Naive thymus-derived CD4-positive, alpha-beta T cell (primary cell): ENCODE measurements at places on chromosomes 11 and 22.

DNA sequence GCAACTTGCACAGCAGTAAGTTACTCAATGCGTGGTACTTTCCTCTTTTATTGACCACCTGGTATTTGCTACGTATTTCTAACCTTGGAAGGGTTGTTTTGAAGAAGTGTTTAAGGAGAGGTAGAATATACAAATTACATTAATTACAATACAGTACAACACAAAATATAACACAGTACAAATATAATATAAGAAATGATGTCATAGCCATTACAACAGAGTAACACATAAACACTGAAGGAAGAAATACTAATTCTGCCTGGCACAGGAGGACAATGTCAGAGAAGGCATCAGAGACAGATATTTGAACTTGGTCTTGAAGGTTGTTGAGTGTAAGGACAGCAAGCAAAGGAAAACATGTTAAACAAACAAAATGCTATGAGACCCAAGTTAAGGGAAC, 25.6 kb downstream of the PAK1 start:
- DNase-seq, result no peak

- no peak for DNase-seq
Measured at GRCh38 chr22:41768430-41768829, 32.0 kb upstream of the CCDC134 start.

GRCh38 chr22:38865201-38866023, 6.6 kb downstream of the CBX6 start:
- DNase-seq, result no peak

GRCh38 chr11:111718859-111719258, 47.3 kb downstream of the PPP2R1B start:
- no peak for DNase-seq

DNA sequence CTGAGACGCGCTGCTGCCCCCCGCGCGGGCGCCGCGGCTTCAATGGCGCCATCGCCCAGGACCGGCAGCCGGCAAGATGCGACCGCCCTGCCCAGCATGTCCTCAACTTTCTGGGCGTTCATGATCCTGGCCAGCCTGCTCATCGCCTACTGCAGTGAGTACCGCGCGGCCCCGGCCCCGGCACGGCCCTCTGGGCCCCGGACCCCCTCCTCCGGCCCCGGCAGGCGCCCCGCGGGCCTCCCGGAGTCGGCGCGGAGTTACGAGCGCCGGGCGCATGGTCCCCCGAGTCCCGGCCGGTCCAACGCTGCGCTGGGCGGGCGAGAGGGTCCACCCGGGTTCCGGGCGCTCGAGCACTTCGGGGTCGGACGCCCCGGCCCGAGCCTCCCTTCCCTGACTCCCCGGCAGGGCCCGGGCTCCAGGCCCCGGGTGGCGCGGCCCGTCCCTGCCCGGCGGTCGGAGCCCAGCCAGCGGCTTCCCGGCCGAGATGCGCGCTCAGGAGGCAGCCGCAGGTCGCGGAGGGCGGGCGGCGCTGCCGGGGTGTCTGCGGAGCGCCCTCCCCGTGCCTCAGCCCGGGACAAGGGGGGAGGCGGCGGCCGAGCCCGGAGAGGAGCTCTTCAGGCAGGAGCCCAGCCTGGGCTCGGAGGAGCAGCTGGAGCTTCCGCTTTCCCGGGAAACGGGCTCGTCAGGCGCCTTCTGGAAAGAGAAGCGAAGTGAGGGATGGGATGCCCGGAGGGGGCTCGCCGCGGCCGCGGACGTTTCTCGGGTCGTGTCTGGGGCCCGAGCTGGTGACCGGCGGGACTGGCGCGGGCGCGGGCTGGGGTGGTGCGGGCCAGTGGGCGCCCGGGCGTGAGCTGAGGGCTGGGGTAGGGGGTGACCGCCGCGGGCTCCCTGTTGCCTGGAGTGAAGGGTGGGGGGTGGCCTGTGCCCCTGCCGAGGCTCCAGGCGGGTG, 1337.8 kb downstream of the BRD1 start:
- no peak for DNase-seq

GRCh38 chr11:58142761-58143160, 17.4 kb upstream of the OR9I1 start:
- no peak for DNase-seq

DNA sequence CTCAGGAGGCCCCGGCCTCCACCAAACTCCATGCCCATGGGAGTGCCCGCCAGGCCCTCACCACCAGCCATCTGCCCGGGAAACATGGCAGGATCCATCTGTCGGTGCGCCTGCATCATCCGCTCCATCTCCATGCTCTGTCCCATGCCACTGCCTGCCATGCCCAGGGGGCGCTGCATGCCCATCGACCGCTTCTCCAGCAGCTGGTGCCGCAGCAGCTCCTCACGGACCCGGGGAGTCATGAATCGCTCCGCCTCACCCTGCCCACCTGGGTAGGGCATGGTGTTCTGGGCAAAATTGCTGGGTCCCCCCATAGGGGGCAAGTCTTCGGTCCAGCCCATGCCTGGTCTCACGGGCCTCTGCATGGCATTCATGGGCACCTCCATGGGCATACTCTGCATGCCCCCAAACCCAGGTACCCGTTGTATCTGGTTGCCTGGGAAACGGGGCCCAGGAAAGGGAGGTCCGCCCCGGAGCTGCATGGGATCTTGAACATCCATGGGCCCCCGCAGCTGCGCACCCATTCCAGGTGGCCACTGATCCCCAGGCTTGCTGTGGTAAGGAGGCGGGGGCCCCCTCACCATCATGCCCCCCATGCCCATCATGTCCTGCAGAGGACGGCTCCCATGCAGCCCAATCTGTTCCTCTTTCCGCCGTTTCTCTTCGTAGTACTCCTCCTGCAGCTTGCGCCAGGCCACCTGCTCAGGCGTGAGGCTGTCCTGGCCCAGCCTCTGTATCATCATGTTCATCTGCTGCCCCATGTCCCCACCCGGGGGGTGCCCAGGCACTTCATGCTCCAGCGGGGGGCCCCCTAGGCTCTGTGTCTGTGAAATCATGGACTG, 18.0 kb downstream of the CXCR5 start:
- DNase-seq, result no peak

- no peak for DNase-seq
Measured at GRCh38 chr11:69443968-69444364, 37.5 kb upstream of the LINC01488 start.

GRCh38 chr11:4751201-4751600, 18.5 kb downstream of the OR51F1 start:
- DNase-seq, result no peak

GRCh38 chr22:36871669-36872081, 10.9 kb downstream of the NCF4 start:
- DNase-seq, result no peak

GRCh38 chr11:128628686-128629085, 41.3 kb upstream of the ETS1 start:
- DNase-seq, result no peak

DNA sequence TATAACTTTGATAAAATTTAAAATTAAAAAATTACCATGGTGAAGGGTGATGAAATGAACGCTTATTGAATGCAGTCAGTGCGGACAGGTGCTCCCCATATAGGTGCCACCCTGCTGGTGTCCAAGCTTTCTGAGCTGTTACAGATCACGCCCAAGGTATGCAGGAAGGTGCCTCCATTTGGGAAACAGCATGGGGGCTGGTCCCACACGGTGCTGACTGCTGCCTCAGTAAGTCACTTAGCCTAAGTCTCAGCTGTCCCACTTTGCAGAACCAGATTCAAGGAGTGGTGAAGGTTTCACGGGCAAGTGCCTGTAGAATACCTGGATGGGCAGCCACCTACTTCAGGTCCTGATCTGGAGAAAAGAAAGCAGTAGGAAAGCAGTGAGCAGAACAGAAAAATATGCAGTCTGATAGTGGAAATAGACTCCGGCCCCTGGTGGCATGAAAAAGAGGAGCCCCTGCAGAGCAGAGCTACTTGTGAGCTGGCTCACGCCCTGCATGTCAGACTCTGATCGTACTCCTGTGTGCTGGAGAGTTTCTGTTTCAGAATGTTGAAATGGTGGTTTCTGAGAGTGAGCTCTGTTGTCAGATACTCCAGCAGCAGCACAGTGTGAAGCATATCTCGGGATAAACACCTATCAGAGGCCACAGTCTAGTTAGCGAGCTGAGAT, 33.2 kb downstream of the ADORA2A start:
- no peak for DNase-seq

GRCh38 chr11:36379653-36380052, 83.6 kb downstream of the PRR5L start:
- no peak for DNase-seq

GRCh38 chr11:45395947-45396346, 109.8 kb upstream of the SYT13 start:
- DNase-seq, result no peak

DNA sequence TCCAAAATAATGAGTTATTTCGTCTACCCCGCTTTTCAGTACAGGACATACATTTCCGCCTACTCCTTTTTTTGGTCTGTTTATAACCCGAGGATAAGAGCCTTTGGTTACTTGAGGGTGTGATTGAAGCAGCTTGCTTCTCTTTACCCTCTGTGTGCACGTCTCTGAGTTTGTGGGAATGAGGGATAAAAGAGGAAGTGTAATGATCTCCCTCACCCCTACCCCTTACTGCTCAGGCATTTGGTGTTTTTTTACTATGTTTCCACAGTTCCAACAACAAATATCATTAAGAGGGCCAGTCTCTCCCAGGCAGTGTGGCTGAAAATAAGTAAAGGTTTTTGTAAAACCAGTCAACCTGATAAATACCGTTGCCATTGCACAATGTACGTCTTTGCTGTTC, 83.2 kb upstream of the GAL start:
- no peak for DNase-seq

DNA sequence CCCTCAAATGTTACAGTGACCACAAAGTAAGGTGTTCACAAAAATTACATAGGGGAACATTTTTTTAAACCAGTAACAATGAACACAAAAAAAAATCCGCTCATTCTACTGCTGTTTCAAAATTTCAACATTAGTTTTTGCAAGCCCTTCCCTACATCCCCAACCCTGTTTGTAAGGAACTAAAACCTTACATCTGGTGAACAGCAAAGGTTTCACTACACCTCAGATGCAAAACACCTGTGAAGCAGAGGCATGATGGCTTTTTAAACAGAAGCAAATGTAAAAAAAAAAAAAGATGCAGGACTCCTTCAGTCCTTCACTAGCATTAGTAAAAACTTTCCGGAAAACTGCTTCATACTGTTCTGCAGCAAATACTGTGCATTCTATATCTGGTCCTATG, 50.0 kb upstream of the API5 start:
- DNase-seq, result no peak

DNA sequence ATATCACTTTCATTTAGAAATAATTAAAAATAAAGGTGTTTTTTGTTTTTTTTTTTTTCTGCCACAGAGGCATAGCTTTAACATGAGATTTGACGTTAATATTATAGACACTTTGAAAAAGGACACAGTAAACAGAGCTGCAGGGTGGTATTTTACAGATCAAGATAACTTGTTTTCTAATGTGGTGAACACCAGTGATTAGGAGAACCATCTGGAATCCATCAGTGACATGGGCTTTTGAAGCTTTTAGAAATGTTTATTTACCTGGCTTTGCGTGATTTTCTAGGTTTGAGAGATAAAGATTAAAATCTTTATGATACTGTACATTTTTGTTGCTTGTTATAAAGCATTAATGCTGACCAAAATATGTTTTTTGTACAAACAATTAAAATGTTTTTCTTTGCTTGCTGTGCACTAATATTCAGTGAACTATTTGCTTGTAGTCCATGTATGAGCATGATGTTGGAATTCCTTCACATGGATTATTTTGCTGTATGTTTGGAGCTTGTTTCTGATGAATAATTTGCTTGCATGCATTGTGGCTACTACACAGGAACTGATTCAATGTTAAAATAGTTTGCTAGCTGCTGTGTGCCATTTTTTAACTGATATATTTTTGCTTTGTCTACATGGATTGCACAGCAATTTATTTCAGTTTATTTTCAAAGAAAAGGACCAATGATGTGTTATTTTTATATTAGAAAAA, 352.1 kb upstream of the NARS2 start:
- DNase-seq, result no peak

DNA sequence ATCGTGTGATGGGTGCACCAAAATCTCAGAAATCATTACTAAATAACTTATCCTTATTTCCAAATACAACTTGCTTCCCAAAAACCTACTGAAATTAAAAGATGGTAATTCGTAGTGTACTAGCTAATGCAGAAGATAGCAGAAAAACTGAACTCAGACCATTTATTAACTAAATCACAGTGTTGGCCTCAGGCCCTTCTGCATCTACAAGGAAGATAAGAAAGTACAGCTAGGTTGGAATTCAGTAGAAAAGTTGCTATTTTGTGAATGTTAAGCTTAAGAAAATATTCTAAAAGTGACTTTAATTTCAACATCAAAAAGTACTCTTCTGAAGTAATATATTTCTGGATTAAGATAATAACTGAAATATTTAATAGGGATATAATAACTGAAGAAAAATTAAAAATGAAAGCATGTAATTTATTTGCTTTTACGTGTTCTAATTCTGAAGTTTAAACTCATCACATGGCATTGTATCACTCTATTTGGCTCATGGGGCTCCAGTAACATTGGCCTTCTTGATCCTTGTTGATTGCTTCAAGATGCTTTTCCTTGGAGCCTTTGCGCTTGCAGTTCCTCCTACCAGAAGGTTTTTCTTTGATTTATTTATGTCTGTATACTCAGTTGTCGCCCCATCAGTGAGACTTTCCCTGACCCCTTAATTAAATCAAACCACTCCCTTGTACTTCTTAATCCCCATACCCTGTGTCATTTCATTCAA, 847.9 kb upstream of the ANO3 start:
- DNase-seq, result no peak

GRCh38 chr11:123301013-123301591, 106.1 kb upstream of the CLMP start:
- DNase-seq, result no peak

- no peak for DNase-seq
Measured at GRCh38 chr11:45872651-45873356, 12.6 kb upstream of the MAPK8IP1 start.
